ENCODE measurements at places on chromosomes 4 and X.

DNA sequence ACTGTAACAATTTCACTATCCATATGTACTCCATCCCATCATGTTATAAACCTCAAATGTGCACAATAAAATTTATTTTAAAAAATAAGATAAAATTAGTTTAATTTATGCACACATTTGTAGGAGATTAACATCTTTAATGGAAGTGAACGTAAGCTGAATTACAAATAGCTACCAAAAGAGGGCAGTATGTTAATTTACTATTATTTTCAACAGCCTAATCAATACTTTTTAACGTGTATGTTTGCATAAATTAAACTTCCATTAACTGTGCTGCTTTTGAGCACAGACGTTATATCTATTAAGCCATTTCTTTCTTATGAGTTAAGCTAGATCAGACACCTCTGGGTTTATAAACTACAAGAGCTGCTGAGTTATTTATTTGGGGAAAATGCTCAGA lies 56.5 kb upstream of the PHKA2 start:
- DNase-seq = no peak

DNA sequence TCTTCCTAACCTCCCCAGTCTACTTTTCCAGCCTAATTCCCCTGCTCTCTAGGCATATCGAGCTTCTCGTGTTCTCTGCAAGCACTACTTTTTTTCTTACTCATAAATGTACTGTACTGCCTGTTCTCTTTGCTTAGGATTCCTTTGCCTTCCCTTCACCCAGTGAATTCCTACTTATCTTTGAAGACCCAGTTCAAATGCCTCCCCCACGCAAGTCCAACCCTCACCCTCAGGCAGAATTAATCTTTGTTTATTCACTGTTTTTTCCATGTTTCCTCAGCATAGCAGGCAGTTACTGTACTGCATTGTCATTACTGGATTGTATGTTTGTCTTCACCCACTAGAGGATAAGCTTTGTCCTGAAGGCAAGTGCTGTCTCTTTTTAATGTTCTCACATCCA lies 287.7 kb downstream of the BMPR1B start:
- no peak for DNase-seq

DNA sequence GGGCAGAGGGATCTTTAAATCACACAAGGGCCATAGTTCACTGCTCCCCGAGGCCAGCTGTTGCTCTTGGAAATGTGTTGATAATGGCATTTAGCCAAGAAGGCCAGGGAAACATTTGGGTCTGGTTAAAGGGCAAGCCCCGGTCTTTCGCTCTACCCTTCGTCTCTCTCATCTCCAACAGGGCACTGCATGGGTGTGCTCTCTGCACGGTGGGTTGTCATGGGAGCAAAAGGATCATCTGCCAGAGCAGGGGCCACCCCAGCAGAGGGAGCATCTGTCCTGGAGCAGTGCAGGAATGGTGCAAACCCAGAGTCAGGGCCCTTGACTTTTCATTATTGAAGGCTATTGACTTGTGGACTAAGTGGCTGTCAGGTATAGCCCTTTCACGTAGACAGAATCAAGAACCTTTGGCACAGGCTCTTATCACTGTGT lies 22.7 kb upstream of the PGRMC2 start:
- no peak for DNase-seq

- no peak for DNase-seq
These were observed 2.8 kb downstream of the AREG start for GRCh38 chr4:74447636-74448233.

DNA sequence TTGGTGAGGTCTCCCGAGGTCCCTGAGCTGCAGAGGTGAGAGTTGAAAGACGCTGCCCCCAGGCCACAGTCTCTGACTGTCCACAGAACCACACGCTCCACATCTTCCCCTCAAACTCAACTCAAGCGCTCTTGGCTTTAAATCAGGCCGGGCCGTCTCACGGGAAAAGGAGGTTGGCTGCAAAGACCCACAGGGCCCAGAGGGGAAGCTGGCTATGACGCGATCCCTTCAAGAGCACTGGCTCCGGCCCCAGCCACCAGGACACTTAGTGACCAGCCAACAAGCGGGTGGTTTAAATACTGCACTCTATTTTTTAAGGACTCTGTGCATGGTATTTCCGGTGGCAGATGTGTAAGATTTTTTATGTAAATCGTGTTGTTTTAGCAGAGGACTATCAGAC lies 19.9 kb downstream of the LRPAP1 start:
- no peak for DNase-seq

DNA sequence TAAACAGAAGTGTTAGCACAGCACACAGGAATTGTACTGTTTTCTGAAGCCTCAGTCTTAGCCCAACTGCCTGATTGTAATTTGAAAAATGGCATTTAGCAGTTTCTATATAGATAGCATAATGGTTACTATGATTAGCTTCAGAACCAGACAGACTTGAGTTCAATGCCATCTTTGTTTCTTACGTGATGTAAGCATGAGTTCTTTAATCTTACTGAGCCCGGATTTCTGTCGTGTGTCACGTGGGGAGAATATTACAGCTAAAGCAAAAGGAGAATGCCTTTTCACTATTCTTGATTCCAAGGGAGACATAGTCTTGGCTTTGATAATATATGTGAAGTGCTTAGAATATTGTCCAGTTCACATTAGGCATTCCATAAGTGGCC lies 407.3 kb downstream of the STIM2 start:
- DNase-seq = no peak

GRCh38 chr4:138592796-138593195 lies 350.6 kb upstream of the SLC7A11 start:
- DNase-seq = no peak

GRCh38 chr4:3317011-3317655 lies 24.3 kb downstream of the RGS12 start:
- no peak for DNase-seq

DNA sequence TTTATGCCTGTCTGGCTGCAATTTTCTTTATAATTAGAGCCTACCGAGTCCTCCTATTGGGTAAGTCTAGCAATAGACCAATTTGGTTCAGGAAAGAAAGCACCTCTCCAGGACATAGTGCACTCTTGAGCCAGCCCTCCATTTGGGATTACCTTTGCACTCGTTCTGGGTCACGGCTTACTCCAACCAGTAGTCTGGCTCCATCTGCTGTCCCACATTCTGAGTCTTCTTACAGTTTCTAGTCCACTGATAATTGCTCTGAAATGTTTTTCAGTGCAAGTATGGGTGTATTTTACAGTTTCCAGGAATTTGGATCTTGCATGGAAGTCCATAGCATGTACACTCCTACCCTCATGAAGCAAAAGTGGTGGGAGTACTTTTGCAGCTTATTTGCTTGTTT lies 34.8 kb upstream of the USP51 start:
- DNase-seq = no peak

- DNase-seq = no peak
These were observed 821.7 kb upstream of the FTHL17 start for GRCh38 chrX:31893525-31893924.

DNA sequence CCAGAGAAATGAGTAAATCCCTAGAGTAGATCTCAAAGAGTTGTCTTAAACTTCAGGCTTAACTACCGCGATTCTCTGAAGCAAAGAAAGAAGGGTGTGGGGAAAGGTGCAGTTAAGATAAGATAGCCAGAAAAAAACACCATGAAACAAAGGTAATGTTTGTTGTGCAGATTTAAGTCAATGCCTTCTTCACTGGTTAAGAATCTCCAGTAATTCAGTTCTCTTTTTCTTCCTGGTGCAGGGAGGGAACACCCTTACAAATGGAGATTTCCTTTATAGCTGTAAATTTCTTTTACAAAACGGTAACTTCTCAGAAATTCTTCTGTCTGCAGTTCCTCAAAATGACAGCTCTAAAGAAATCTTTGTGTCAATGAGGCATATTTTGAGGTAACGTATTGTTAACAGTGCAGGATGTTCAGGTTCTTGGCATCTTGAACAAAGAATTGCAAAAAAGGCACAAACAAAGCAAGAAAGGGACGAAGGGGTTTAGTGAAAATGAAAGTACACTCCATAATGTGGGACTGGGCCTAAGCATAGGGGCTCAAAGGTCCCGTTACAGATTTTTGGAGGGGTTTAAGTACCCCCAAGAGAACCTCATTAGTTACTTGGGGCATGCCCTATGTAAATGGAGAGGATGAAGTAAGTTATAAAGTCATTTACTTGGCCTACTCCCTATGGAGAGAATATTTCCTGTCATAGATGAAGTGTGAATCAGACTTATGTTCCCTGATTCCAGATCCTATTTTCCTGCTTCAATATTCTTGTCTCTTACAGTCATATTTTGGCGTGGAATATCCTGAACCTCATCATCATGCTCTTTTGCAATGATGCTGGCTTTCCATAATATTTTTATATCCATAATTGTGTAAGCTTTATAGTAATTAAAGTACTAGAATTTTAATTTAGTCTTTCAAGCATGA lies 492.0 kb downstream of the PCDH11X start:
- DNase-seq = no peak

GRCh38 chr4:5753766-5754528 lies 42.9 kb downstream of the EVC start:
- peak; percentile 57 for DNase-seq

GRCh38 chr4:185201977-185202962 lies 1.5 kb downstream of the CFAP97 start:
- DNase-seq = no peak

DNA sequence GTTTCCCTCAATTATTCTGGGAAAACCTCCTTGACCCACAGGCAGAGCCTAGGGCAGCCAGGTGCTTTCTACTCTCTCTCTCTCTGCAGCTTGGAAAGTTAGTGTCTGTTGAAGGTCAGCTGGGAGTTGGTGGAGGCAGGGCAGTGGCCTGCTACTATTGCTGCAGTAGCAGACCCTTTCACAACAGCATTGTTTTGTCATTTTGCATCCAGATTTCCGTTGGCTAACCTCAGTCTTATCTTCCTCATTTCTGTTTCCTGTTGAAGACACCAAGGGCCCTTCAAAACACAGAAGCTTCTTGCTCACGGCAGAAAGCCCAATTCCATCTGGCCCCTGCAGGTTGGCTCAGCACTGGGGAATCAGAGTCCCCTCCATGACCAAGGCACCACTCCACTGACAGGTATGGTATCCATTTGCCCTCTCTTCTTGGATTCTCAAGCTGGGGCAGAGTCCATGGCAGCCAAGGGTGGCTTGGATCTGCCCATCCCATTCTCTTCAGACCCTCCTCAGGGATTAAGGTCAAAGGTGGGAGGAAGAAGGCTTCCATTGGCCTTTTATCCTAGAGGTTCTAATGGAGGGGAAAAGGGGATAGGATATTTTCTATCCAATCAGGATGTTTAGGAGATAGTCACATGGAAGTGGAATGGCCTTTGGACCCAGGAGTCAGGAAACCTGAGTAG lies 24.6 kb downstream of the VSIG4 start:
- no peak for DNase-seq

DNA sequence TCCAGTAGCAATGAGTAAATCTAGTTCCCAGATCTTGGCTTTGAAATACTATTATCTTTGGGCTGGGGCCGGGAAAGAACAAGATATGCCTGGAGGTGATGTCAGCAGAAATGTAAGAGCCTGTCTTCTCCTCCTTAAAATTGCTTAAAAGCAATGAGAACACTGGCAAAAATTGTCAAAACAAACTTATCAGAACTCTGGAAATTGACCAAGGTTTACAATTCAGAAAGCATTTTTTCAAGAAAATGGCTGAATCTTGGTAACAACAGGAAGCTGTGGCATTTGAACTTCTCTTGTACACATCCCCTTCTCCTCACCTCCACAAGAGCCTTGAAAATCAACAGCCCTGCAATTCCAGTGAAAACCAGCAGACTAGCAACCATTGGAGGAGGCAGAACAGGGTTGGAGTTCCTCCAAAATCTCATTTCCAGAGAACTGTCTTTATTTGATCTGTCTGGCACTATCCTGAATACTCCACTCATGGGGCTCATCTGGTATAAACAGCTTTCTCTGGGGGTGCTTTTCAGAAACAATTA lies 13.5 kb downstream of the TIMP1 start:
- no peak for DNase-seq

- no peak for DNase-seq
These were observed 47.5 kb upstream of the EIF1AX start for GRCh38 chrX:20189171-20189570.

DNA sequence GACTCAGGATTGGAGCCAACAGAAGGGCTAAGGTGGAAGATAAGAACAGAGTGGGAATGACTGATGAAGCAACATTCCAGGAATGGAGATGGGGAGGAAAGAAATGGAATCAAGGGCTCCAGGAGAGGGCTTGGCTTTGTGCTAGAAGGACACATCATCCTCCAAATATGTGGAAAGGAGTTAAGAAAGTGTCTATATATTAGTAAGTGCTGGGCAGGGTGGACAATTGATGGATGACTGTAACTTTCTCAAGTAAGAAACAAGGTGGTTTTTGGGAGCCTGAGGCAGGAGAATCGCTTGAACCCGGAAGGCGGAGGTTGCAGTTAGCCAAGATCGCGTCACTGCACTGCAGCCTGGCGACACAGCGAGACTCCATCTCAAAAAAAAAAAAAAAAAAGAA lies 71.6 kb upstream of the NFKB1 start:
- no peak for DNase-seq

- no peak for DNase-seq
These were observed 2.8 kb downstream of the DCUN1D4 start for GRCh38 chr4:51845711-51846110.

GRCh38 chrX:31845003-31845402 lies 773.2 kb upstream of the FTHL17 start:
- no peak for DNase-seq

- no peak for DNase-seq
These were observed 185.7 kb upstream of the ZCCHC13 start for GRCh38 chrX:74117962-74118902.

Data from AG09319 (cell line).